ENCODE measurements at places on chromosomes 1 and 21. TPM values are rescaled to one million over a fixed set of nuclear protein-coding genes. Genes with fewer than 3 reads are reported as not detected.
A peak's percentile ranks its signal among the peaks of the same experiment; 100 is the strongest.

Gene MROH9
- total RNA-seq, result 11.6 TPM

Gene SMCP
- total RNA-seq, result not detected

- H3K27ac ChIP-seq, result no peak overlapping the region
- peaks cover 3% of the 10 kb centered on the region for H3K27me3 ChIP-seq
- no peak for DNase-seq
- H3K4me1 ChIP-seq, result no peaks in the 10 kb centered on the region
These were observed 110.4 kb downstream of the RNF220 start for GRCh38 chr1:44515416-44515815.

DNA sequence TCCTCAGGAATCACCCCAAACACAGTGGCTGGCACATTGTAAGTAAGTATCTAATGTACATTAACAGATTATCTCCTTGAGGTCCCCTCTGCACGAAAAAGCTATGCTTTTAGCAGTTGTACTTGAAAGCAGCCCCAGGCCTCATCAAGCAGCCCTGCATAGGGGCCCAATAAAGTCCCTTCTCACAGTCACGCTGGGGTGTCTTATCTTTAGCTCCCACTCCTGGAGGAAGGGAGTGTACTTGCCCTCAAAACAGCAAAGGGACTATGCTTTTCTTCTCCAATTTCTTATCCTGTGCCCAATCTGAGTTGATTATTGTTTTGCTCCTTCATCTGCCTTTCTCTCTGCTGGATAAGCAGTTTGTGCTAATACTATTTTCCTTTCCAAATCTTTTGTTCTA lies 168.8 kb upstream of the PLXNA2 start:
- H3K4me3 ChIP-seq, result no peak overlapping the region
- no peak overlapping the region for H3K27ac ChIP-seq
- no peaks in the 10 kb centered on the region for H3K36me3 ChIP-seq
- H3K4me1 ChIP-seq, result no peaks in the 10 kb centered on the region

DNA sequence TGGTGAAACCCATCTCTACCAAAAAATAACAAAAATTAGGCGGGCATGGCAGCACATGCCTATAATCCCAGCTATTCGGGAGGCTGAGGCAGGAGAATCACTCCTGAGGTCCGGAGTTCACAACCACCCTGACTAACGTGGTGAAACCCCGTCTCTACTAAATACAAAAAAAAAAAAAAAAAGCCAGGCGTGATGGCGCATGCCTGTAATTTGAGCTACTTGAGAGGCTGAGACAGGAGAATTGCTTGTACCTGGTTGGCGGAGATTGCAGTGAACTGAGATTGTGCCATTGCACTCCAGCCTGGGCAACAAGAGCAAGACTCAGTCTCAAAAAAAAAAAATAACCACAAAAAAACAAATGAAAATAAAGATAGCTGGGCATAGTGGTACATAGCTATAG lies 42.3 kb downstream of the CC2D1B start:
- no peaks in the 10 kb centered on the region for H3K4me1 ChIP-seq
- H3K27ac ChIP-seq, result no peak overlapping the region
- no peaks in the 10 kb centered on the region for H3K27me3 ChIP-seq
- H3K36me3 ChIP-seq, result no peaks in the 10 kb centered on the region
- DNase-seq, result no peak

Gene OPN3
- 18.5 TPM for total RNA-seq

GRCh38 chr1:96554364-96554763 lies 167.2 kb upstream of the PTBP2 start:
- DNase-seq, result no peak
- H3K4me1 ChIP-seq, result no peaks in the 10 kb centered on the region
- no peak overlapping the region for H3K4me3 ChIP-seq
- no peaks in the 10 kb centered on the region for H3K27me3 ChIP-seq

DNA sequence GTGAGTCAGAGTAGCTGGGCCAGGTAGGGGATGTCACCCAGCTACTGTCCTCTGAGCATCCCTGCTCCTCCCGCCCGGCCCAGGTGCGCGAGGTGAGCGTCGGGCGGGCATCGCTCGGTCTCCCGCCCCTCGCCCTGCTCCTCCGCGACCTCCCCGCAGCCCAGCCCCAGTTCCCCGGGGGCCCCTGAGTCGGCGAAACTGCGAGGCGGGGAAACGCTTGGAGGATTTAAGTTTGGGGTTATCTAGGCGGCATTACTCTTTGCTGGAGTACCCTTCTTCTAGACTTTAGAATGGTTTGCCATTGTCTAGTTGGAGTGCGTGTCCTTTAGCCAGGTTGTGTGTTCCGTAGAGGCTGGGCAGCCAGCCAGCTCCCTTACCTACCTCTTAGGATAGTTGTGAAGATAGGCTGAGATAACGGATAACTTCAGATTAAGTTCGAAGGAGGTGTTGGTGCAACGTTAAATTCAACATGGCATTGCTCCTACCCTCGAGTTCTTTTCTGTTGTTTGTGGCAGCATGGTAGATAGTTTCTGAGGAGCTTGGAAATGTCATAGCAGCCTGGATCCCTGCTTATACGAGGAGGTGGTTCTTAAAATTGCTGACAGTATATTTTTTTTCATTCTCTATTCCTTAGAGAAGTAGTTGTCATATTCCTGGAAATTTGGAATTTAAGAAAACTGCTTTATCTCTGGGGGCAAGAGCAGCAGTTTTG lies 697 bp downstream of the AGO3 start:
- peak; percentile 34 for DNase-seq
- peaks cover 4% of the 10 kb centered on the region for H3K36me3 ChIP-seq
- peak overlapping the region; percentile 90 for H3K4me3 ChIP-seq
- H3K4me1 ChIP-seq, result no peaks in the 10 kb centered on the region

DNA sequence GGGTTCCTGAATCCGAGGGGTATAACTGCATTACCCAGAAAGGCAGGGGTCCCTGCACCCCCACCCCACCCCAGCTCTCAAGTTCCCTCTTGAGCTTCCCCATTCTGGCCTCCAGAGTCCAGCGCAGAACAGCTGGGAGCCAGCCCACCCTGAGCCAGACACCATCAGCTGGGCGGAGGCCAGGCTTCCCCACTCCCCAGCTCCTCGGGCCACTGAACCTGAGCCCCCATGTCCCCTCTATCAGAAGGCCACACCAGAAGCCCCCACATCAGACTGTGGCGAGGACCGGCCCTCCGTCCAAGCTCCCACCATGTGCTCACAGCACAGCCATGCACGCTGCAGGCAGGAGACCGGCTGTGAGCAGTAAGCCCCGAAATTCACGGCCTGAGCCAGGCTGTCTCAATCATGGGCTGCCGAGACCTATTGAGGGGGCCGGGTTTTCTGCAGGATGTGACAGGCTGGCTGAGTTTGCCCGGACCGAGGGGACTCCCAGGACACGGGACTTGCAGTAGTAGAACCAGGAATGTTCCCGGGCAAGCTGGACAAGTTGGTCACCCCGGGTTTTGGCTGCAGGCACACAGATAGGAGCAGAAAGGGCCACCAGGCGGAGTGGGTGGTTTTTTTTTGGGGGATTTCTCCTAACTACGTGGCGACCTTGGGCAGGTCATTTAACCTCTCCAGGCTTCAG lies 25.5 kb upstream of the TNFRSF1B start:
- no peaks in the 10 kb centered on the region for H3K36me3 ChIP-seq
- H3K27me3 ChIP-seq, result no peaks in the 10 kb centered on the region
- H3K4me1 ChIP-seq, result peaks cover 19% of the 10 kb centered on the region
- H3K4me3 ChIP-seq, result no peak overlapping the region
- DNase-seq, result peak; percentile 77

DNA sequence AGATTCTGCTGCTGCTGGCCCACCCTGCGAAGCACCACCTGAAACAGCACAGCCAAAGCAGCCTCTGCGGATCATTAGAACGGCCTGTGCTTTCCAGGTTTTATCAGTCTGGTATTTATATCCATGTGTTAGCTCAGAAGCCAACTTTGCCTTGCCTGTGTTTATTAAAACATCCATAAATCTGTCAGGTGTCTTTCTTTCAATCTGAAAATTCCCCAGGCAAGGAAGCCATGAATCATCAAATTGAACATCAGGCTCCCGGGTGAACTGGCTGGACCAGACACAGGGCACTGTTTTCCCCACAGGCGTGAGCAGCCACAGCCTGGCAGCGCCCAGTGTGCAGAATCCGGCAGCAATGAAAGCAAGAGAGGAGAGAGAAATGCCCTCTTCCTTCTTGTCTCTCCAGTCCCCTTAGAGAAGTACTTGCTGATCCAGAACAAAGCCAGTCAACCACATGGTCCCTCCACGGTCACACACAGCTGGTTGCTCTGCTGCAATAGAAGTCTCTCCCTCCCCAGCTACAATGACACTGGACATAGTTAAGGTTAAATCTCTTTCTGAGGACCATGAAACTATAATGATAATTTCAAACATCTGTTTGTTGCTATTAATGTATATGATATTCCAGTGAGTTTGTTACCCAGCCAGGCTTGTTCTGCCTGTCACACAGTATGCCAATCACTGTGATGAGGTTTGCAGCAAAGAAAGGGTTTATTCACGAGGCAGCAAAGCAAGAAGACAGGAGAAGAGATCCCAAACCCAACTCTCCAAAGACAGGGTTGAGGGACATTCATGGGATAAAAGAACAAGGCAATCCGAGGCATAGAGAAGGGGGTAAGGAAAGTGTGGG lies 212.1 kb upstream of the FMN2 start:
- H3K4me3 ChIP-seq, result no peak overlapping the region
- H3K4me1 ChIP-seq, result no peaks in the 10 kb centered on the region
- no peak for DNase-seq
- no peak overlapping the region for H3K27ac ChIP-seq
- no peaks in the 10 kb centered on the region for H3K27me3 ChIP-seq
- H3K36me3 ChIP-seq, result no peaks in the 10 kb centered on the region

DNA sequence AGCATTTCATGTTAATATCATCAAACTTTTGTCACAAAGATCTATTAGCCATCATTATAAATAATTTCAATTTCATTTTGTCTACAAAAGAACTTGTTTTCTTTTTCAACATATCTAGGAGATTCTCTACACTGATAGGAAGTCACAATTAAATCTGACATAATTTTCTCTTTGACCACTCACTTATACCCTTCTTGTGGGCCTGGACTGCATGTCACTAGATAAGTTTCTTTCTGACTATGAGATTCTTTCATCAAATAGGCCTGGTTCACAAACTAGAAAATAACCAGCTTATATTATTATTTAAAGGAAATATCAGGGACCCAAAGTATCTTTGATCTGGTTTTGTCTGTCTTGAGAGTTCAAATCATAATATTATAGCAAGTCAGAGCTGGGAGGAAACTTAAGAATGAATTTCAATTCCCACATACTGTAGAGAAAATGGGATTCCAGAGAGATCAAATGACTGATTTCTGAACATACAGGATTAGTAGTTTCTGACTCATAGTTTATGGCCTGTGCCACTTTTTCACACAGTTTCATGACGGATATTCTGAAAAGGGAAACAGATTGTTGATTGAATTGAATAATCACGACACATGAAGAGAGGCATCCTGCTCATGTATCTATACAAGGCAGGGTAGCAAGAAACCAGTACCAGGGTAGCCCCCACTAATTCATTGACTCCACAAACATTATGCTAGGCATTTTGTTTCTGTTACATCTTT lies 355.8 kb downstream of the GPATCH2 start:
- no peaks in the 10 kb centered on the region for H3K36me3 ChIP-seq
- no peak overlapping the region for H3K4me3 ChIP-seq
- H3K4me1 ChIP-seq, result no peaks in the 10 kb centered on the region
- H3K27ac ChIP-seq, result no peak overlapping the region
- H3K27me3 ChIP-seq, result no peaks in the 10 kb centered on the region

GRCh38 chr1:223836586-223836985 lies 9.2 kb downstream of the TP53BP2 start:
- no peaks in the 10 kb centered on the region for H3K27me3 ChIP-seq
- no peak overlapping the region for H3K4me3 ChIP-seq
- H3K27ac ChIP-seq, result no peak overlapping the region
- peaks cover 12% of the 10 kb centered on the region for H3K4me1 ChIP-seq
- DNase-seq, result no peak
- H3K36me3 ChIP-seq, result no peaks in the 10 kb centered on the region

- no peak overlapping the region for H3K27ac ChIP-seq
- H3K36me3 ChIP-seq, result no peaks in the 10 kb centered on the region
- no peak overlapping the region for H3K4me3 ChIP-seq
- H3K27me3 ChIP-seq, result no peaks in the 10 kb centered on the region
- no peaks in the 10 kb centered on the region for H3K4me1 ChIP-seq
- no peak for DNase-seq
These were observed 28.9 kb downstream of the MATN1 start for GRCh38 chr1:30694280-30695175.

Gene CORT
- total RNA-seq, result 0.40 TPM

DNA sequence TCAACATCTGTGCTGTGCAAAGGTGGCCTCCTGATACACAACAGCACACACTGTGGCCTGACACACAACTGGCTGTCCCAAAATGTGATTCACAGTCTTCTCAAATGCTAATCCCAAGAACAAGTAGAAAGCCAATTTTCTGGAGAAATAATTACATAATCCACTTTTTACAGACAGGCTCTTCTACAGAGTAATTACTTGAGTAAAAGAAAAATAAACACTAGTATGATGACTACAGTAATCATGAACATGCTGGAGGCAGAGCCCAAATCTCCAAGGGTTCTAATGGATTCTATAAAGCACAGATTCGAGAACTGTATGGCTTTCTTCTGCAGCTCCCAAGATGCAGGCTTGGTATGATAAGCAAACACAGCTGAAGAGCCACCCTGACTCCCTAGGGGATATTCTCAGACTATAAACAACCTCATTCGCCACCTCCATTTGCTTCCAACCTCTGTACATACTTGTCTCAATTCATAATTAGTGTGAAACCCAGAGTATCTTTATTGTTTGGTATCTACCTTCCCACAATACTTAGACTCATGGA lies 81.9 kb downstream of the SIPA1L2 start:
- H3K27me3 ChIP-seq, result no peaks in the 10 kb centered on the region
- no peak overlapping the region for H3K27ac ChIP-seq
- H3K4me1 ChIP-seq, result peaks cover 6% of the 10 kb centered on the region
- no peak overlapping the region for H3K4me3 ChIP-seq
- H3K36me3 ChIP-seq, result no peaks in the 10 kb centered on the region

Data from lung (tissue), 17 donors.